Kasumi-1 (cell line): ENCODE measurements at places on chromosomes 4 and X.
A peak's percentile ranks its signal among the peaks of the same experiment; 100 is the strongest.

GRCh38 chr4:45437381-45437780, 686.5 kb downstream of the GABRG1 start:
- DNase-seq = no peak

GRCh38 chrX:80816051-80816450, 6.4 kb upstream of the BRWD3 start:
- no peak for DNase-seq

DNA sequence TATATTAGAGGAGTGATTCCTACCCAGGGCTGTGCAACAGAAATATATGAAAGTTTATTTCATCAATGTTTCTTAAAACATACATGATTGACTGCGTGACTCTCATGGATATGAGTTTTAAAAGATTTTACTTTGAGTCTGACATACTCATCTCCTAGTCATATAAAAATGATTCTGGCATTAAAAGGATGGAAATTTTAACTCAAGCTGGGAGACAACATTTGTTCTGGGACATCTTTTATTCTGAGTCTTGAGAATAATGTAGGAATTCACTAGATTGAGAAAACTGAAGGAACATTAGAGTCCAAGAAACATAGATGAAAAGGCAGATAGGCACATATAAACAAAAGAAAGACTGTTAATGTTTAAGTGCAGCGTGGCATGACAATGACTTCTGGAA, 649.6 kb downstream of the SPRY1 start:
- no peak for DNase-seq

DNA sequence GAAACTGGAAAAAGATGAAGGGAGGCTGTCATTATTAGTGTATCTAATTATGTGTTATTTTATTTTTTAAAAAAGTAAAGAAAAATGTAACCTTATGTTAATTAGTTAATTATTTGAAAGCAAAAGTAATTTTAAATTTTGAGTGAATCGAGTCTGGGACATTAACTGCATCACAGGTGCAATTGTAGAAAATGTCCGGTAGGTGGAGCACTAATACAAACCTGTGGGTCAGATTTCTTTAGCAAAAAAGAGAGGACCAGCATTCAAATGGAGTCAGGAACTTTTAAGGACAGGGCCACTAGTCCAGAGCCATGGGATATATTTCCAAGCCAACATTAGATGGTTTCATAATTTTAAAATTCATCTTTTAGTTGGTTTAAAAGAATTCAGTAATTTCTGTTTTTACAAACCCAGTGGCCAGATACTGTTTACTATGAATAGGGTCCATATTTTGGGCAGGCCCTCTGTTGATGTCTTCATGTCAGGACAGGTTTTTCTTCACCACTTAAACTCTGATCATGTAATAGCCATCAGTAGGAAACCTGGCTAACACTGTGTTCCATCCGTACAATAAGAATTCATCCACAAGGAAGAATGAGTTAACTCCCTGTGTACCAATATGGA, 27.2 kb downstream of the BST1 start:
- DNase-seq = peak; percentile 81

- no peak for DNase-seq
Observed at GRCh38 chrX:23854945-23855344, 52.8 kb downstream of the APOO start.

DNA sequence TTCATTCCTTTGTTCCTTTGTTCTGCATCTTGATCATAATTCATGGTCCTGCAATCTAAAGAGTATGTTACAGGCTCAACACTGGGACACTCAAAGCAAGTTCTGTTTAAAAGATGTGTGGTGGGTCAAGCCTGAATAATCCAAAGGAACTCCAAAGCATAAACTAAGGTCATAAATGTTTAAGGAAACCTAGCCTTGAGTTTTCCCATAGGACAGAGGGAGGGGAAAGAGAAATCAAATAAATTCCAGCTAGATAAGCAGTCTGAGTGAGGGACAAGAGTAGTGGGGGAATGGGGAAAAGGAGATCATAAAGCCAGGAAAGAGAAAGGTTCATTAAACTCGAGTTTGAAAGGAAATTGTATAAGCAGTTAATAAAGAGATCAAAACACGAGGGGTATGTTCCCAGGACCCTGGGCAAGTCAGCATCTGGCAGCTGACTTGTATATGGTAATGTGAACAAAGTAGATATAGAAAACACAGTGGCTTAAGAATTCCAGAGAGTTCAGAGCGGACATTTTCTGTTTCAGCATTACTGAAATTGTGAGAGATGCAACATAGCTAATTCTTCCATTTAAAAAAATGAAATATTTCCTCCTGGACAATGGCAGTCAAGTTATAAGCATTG, 125.8 kb upstream of the EDNRA start:
- DNase-seq = no peak

DNA sequence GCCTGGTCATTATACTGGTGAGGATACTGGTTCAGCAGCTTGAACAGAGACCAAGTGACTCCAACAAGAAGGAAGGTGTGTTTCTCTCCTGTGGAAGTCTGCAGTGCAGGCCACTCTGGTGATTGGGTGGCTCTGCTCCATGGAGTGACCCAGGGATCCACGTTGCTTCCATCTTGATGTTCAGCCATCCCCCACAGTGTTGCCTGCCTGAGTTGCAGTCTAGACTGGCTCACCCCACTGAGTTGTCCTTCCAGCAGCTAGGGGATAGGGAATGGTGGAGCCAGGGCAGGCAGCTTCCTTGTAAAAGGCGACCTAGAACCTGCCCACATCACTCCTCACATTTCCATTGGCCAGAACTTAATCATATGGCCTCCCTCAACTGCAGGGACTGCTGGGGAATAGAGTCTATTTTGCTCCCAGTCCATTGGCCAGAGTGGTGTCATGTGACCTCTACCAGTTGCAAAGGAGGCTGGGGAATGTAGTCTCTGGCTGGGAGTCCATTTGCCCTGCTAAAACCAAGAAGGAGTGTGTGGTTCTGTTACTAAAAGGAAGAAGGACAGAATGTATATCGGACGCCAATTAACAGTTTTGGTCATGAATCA, 8.0 kb downstream of the MAN2B2 start:
- DNase-seq = peak; percentile 35

- no peak for DNase-seq
Observed at GRCh38 chr4:159212675-159213293, 109.9 kb downstream of the RAPGEF2 start.
